Neural progenitor cell (in vitro differentiated cells): ENCODE measurements at places on chromosomes 13 and 19.

GRCh38 chr19:48639483-48640375, 2.5 kb upstream of the DBP start:
- DNase-seq, result no peak

GRCh38 chr19:16262618-16263017, 62.0 kb upstream of the KLF2 start:
- no peak for DNase-seq

- DNase-seq, result no peak
Measured at GRCh38 chr13:113762538-113762937, 3.5 kb downstream of the TMEM255B start.

DNA sequence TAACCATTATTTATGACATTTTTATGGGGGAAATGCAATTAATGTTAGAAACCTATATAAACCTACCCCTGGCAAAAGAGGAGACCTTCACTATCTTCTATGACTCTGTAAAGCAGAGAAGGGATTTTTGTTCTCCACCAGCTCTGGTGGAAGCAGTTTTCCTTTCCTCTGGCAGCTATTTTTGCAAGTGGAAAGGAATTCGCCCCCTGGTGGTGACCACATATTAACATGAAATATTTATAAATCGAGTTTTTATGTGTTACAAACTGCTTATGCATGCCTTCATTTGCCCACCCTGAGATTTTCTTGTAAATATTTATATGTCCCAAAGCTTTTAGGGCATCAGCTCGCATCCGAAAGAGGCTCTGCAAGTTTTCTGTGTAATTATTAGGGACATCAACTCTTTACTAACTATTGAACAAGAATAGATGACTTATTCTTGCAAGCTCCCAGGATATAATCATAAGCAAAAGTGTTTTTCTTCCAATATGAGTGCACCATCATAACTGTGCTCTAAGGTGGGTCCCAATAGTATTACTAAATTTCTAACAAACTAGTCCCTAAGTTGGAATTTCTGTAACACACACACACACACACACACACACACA, 62.4 kb downstream of the SERTM1 start:
- DNase-seq, result peak; percentile 74

DNA sequence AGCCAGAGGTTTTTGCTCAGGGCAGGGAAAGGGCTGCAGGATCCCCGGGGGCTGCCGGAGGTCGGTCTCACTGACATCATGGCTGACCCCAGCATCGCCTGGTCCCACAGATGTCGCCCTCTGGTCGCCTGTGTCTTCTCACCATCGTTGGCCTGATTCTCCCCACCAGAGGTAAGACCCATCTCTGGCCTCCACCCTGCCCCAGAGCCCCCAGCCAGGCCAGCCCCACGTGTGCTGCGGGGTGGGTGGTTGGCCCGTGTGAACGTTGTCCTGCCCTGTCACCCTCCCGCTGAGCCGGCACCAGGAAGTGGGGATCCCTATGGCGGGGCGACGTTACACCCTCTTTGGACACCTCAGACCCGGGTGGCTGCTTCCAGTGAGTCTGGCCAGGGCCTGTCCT, 906 bp downstream of the FXYD5 start:
- DNase-seq, result no peak
